Astrocyte of the spinal cord (primary cell): ENCODE measurements at places on chromosomes 3 and 15.

DNA sequence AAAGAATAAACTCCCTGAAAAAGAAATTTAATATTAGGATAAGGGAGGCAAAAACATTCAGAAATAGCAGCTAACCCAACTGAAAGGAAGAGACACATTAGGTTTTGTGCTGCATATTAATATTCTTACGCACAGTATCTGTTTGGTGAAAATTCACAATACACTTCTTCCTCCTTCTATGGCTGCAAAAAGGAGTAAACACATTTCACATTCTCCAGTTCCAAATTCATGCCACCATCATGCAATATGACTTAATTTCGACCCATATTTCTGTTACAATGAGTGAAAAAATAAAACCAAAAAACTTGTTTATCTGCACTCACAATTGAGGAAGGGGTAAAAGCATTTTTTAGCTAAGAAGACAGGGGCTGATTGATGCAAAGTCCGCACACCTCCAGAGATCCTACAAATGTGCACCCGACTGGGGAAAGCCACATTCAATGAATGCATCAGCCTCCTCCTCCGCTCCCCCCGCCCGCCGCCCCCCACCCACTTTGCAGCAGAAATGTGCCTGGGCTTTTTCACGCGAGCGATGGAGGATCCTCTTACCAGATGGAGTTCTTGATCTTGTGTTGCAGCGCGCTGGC is 1.0 kb downstream of the RFX7 start:
- DNase-seq = peak; percentile 37

DNA sequence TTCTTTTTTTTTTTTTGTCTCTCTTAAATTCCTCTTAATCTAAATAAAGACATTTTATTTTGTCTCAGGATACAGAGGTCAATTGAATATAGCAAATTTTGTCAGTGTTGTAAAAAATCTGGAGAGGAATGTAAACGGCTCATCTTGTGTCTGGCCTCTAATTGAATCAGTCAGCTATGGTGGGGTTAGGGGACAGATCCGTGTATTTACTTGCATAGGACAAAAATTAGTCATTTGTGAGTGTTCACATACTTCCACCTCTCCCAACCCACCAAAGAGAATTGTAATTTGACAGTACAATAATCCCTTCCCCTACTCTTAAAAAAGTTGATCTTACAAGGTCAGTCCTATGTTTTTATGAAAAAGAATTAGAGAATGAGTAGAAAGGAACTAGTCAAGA is 18.3 kb downstream of the PPARG start:
- DNase-seq = no peak

GRCh38 chr15:47796830-47797229 is 79.5 kb downstream of the SEMA6D start:
- no peak for DNase-seq

- DNase-seq = no peak
These were observed 78.9 kb downstream of the PCSK6 start for GRCh38 chr15:101410612-101411011.

DNA sequence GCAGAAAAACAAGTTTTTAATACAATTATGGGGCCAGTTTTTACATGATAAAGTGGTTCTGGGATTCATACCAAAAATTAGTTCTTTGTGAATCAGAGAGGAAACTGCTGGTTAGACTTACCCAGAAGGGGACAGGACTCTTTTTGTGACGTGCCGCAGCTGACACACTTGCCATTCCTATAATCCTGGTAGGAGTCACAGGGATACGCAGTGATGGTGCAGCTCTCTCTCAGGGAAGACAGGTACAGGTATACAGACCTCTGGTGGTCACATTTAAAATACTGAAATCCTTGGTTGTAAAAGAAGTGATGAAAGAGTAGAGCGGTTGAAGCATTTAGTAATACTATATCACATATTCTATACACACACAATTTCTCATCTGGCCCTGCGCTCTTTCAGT is 20.2 kb upstream of the TMEM41A start:
- no peak for DNase-seq

GRCh38 chr3:169271936-169272335 is 391.6 kb downstream of the MECOM start:
- DNase-seq = no peak

DNA sequence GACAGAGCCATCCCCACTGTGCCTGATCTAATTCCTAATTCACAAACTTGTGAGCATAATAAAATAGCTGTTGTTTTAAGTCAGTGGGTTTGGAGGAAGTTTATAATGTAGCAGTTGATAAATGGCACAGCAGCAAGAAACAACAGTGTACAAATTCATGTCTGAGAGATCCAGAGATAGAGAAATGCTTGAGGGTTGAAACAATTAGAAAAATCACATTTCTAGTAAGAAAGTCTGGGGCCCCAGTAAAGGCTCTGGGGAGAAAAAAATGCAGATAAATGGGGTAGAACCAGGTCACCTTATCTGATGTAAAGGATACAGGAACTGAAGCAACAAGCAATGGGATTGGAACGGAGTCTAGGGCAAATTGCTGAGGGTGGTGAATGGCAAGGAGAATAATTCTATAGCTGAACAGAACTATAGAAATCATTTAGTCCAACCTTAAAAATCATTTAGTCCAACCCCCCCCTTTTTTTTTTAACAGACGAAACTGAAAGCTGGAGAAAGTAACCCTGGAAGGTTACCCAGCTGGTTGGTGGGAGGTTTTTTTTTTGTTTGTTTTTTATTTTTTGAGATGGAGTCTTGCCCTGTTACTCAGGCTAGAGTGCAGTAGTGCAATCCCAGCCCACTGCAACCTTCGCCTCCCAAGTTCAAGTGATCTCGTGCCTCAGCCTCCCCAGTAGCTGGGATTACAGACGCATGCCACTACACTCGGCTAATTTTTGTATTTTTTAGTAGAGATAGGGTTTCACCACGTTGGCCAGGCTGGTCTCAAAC is 14.3 kb upstream of the SHQ1 start:
- DNase-seq = no peak

DNA sequence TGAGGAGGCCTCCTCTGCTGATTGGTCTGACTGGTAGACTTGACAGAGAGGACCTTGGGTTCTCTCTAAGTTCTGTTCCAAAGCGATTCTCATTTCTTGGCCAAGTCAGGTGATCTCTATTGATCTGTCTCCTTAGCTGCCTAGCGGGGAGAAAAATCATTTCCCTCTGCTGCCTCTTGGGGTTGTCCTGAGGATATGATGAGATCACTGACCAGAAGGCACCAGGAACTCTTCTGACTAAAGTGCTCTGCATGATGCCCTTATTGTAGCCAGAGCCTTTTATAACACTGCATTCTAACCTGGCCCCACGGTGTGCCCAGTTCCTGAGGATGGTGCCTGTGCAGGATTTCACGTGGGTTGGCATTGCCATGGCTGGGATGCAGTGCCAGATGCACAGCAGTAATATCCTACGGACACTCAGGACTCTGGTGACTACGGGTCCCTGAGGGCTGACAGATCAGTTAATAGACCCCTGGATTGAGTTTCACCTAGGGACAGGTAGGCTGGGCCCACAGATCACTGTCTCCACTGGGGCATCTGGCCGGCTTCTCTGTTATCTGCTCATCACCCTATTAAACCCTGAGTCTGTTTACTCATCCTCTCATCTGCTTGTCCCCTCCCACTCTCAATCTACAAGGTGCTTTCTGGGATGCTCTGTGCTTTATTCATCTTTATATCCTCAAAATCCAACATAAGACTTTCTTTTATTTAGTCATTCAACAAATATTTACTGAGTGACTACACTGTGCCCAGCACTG is 3.9 kb upstream of the HEG1 start:
- no peak for DNase-seq
